Temporal lobe (tissue), 4 donors: ENCODE measurements at places on chromosomes 16 and 17. TPM values are rescaled to one million over a fixed set of nuclear protein-coding genes. Genes with fewer than 3 reads are reported as not detected.

LRRC3C gene
- not detected for total RNA-seq

ADORA2B gene
- total RNA-seq = 3.9 TPM

GP1BA gene
- not detected for total RNA-seq

SLC13A2 gene
- total RNA-seq = not detected

GUCY2D gene
- total RNA-seq = 0.25 TPM
